ENCODE measurements at places on chromosomes 11 and 22.

GRCh38 chr11:36023922-36024321 is 80.1 kb downstream of the LDLRAD3 start:
- DNase-seq = no peak

GRCh38 chr11:60941371-60942119 is 10.4 kb downstream of the SLC15A3 start:
- DNase-seq = no peak

DNA sequence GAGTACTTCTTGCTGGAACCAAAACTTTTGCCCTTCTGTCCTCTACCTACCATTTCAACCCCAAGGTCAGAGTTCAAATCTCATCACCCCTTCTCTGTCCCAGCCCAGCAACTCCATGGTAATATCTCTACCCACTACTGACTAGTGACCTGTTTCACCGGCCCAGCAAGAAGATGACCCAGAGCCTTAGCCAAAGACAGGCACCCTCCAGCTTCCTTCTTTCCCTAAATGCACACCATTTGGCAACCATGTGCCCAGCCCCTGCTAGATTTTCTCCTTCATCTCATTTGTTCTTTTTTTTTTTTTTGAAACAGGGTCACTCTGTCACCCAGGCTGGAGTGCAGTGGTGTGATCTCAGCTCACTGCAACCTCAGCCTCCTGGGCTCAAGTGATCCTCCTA is 14.9 kb downstream of the ARAP1 start:
- DNase-seq = no peak

DNA sequence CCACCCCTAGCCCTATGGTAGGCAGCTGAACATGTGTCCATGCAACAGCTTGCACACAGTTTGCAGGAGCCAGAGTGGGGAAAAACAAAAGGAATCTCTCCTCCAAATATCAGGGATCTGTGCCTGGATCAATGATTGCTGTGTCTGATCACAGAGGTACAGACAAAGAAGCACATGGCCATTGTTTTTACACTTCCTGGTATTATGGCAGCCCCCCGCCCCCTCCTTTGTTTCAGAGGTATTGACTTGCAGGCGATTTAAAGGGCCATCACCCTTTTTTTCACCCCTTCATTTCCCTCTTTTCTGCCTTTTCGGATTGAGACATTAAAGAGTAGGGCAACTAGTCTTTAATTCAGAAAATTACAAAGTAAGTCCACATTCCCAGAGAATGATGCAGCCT is 453.0 kb upstream of the LUZP2 start:
- no peak for DNase-seq

DNA sequence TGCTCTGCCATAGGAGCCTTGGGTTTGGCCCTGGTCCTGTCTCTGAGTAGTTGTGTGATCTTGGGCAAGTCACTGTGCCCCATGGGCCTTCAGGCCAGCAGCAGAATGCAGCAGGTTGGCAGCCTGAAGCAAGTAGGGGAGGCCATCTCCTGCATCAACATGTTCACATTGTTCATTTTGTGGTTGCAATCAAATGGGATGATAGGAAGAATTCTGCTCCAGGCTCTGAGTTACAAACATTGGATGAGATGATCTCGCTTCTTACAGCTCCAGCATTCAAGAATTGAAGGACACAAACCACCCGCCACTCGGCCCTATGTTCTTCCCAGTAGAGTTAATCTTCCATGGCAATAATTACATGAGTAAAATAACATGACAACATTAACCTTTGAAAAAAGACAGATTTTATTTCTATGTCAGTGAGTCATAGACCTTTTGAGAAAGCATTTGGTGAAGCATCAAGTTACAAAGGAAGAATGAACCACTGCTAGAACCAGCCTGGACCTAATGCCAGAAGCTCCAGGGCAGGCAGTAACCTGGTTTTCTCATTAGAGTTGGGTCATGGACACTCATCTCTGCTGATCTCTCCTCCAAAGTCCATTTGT is 308.3 kb upstream of the NCAM1 start:
- no peak for DNase-seq

DNA sequence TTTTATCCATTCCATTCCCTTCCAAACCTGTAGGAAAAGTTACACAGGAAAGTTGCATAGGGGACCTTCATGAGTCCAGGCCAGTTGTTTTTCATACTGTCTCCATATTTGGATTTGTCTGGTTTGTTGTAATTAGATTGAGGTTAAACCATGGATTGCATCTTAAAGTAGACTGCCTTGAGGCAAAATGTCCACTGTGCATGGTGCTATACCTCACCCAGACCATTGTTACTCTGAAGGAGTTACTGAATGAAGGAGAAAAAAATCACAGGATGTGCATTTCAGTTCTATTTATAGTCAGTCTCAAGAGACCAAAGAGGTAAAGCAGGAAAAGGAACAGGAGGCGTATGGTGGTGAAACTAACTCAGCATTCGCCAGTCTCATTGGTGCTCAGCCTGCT is 29.6 kb upstream of the L3MBTL2 start:
- DNase-seq = no peak

DNA sequence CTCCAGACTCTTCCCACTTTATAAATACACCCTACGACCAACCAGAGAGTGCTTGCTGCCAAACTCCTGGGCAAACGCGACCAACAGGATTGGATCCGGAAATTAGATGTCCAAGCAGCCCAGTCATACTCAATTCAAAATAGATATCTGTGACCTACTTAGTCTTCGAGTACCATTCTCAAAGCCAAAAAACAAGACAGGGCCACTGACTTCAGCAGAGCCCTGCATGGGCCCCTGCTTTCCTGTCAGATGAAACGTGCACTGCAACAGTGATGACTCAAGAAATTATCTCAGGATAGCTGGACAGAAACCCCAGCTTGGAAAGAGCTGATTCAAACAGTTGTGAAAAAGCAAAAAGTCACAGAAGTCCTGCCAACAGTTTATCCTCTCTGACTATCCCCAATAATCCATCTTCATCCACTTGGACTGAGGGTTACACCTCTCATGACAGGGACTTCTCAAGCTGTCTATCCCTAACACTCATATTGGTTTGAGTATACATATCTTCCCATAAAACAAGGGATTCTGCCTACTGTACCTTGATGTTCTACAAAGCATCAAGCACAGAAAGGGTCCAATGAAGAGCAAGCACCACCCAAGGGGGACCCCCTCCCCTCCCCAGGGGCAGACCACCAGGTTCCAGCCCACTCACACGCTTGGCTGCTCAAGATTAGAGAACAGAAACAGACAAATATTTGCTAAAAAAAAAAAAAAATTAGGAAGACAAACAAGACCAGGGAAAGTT is 17.4 kb downstream of the SMCO4 start:
- DNase-seq = no peak

GRCh38 chr22:22865311-22866072 is 22.1 kb upstream of the IGLL5 start:
- DNase-seq = no peak

DNA sequence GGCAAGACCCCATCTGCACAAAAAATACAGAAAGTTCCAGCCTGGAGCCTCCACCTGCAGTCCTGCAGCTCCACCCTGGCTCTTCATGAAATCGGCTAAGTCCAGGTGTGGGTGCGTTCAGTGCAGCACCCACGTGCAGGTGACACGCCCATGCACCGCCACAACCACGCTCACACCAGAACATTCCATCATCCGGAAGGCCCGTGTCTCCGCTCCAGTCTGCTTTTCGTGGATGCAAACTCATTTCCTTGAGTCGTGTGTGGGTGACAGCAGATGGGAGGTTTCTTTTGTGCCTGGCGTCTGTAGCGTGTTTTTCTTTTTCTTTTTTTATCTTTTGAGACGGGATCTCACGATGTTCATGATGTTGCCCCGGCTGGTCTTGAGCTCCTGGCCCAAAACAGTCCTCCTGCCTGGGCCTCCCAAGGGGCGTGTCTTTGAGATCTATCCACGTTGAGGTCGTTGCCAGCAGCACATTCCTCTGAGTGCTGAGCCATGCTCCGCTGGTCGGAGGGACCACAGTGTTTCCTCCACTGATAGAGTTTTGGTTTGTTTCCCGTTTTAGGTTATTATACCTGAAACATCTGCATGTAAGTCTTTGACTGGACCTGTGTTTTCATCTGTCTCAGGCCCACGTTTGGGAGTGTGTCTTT is 7.2 kb downstream of the PTDSS2 start:
- no peak for DNase-seq

DNA sequence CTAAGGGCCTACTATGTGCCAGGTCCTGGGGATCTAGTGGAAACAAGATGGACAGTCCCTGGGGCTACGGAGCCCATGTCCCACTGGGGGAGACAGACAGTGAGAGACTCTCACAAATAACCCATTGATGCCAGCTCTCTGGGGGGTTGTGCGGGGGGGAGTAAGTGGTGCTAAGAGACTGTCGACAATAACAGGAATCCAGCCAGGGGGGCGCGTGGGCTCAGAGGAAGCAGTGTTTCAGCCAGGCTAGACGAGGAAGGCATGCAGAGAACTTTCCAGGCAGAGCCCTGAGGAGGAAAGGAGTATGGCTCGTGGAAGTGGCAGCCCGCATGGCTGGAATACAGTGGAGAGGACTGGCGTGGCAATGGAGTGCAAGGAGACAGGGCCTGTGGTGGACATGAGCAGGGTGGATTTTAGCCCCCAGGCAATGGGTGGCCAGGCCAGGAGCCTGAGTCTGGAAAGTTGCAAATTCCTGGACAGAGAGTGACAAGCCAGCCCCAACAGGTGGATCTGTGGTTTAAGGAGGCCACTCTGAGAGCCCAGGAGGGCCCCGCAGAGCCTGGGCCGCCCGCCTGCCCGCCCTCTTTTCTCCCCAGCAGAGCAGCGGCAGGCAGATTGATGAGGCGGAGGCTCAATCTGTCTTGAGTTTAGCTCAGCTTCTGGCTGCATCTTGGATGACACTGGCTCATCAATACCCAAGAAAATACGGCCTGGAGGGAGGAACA is 40.0 kb upstream of the TCF20 start:
- DNase-seq = no peak

DNA sequence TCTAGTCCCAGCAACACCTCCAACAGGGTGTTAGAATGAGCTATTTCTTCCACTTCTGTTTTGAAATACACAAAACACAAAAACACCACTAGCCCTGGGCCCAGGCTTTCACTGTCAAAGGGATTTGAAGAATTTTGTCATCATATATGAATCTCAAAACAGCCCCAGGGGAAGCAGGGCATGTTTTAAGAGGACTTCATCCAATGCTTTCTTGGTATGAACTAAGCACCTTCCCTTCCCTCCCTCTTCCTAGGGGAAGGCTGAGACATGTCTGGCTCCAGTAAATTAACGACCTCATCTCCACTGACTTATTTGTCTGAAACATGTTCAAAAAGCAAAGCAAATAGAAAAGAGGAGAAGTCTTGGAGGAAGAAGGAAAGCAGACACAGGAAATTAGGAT is 75.7 kb upstream of the INCENP start:
- DNase-seq = no peak

- no peak for DNase-seq
Observed at GRCh38 chr22:30943368-30943767, 25.2 kb downstream of the MORC2 start.

- DNase-seq = no peak
Observed at GRCh38 chr22:48780597-48781277, 1046.9 kb downstream of the BRD1 start.

GRCh38 chr11:83864412-83865057 is 578.4 kb upstream of the CCDC90B start:
- DNase-seq = no peak

DNA sequence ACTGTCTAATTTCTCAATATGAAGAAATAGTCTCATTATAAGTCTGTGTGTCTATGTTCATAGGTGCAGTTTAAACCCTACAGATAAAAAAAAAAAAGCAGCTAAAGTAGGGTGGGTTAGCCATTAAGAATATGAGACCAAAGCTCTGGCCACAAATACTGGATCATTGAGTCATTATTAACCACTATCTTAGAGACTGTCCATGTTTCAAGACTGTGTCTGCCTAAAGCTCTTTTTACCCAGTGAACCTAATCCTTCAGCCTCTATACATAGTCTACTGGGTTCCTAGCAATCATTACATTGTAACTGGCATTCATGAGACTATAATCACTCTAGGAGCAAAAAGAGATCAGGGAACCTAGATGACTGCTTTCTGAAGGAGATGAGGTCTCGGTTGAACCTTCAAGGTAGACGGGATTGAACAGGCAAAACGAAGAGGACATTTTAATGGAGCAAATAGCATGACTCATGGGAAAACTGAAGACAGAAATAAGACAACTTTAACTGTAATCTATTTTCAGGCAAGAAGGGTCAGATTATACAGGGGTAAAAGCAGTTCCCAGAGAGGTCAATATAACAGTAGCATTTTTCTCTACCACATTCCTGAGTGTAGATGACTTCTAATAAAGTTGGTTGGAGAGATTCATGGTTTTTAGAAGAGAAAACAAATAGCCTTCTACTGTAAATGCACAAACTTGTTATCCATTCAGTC is 64.0 kb upstream of the FIBIN start:
- DNase-seq = no peak

- DNase-seq = no peak
Observed at GRCh38 chr11:45100339-45100738, 46.1 kb upstream of the PRDM11 start.

DNA sequence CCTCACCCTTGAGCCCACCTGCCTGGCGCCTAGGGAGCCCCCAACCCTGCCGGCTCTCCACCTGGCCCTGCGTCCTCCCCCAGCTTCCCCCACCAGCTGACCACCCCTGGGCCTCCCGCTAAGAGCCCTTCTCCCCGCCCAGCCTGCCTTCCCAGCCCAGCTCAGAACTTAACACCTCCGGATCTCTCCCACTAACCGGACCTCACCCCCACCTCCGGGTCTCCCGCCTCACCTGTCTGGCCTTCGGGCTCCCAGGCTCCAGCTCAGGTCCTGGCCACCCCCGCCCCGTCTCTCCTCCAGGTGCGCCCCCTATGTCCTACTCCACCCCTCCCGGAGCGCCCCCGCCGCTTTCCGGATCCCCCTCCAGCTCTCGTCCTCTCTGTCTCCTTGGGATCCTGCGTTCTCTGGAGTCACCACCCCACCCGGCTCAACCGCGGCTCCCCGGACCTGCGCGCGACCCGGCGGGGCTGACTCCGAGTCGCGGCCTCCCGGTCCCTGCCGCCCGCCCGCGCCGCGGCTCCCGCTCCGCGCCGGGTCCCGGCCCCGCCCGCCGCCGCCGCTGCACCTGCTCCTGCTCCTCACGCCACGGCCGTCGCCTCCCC is at the start of gene KCNJ11:
Gene KCNJ11 (minus strand): TSS at position 51 of the 602 bp plus-strand sequence. CDS start 568 bp downstream, outside the sequence.
- no peak for DNase-seq

DNA sequence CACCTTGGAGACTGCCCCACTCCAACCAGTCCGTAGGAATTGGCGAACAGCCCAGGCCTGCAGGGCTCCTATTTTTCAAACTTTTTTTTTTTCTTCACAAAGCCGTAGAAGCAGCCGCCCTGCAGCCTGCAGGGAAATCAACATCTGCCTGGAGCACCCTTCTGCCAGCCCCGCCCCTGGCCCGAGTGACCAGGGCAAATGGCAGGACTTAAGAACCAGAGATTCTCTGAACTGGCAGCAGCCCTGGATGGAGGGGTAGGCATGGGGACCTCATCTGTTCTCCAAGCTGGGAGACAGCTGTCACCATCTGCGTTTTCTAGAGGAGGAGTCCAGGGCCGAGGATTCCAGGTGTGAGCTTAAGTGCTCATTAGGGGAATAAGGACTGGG is 5.6 kb downstream of the SCN2B start:
- DNase-seq = no peak

GRCh38 chr22:29345932-29346331 is 30.4 kb upstream of the RASL10A start:
- no peak for DNase-seq
